Glomerular endothelial cell (primary cell): ENCODE measurements at places on chromosomes 7 and 10.

GRCh38 chr10:94344522-94345122 lies 18.1 kb downstream of the NOC3L start:
- no peak for DNase-seq

DNA sequence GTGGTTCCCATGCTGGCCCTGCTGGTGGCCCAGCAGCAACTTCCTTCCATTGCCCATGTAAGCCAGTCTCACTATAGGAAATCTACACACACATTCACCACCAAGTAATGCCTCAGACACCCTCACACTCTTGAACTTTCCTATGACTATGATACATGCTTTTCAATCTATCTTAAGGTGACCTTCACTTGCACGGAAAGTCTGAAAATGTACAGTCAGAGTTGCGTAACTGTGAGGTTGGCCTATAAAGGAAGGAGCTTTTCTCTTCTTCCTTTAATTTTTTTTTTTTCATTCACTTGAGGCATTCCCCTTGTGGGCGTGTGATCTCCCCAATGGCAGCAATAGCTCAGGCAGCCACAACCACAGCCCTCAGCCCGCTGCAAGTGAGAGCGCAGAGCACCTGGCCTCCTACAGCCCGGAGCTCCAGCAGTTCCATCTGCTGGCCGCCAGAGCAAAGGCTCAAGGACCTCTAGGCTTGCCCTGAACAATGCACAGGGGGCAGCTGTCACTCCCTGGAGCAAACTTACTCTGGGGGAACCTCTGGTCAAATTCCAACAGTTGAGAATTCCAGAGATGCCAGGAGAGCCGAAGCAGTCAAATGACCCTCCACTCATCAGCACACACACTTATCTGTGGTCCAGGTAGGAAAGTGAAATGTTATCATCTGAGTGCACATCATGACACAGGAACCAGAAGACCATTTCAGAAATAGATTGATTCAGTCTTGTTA lies 123.1 kb upstream of the ADO start:
- no peak for DNase-seq

- no peak for DNase-seq
These were observed 83.4 kb upstream of the PPP1R9A start for GRCh38 chr7:94823947-94824346.

GRCh38 chr7:158399762-158400161 lies 187.9 kb downstream of the PTPRN2 start:
- no peak for DNase-seq

DNA sequence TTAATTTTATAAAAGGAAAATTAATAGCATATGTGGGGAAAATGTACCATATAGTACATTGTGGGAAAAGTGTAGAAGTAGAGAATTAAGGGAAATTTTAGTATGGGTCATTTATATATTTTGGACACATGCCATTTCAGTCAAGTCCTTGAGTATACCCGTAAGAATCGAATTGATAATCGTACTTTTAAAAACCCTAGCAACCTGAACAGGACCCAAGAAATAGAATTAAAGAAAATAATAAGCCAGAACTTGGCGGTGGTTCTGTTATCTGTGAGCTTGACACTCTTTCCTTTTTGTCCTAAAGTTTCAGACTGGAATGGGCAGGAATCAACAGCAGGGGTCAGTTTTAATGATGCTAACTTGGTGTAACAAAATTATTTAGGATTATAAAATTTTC lies 221.0 kb downstream of the CDK14 start:
- no peak for DNase-seq

GRCh38 chr10:72321248-72322029 lies 33.3 kb downstream of the DNAJB12 start:
- no peak for DNase-seq

DNA sequence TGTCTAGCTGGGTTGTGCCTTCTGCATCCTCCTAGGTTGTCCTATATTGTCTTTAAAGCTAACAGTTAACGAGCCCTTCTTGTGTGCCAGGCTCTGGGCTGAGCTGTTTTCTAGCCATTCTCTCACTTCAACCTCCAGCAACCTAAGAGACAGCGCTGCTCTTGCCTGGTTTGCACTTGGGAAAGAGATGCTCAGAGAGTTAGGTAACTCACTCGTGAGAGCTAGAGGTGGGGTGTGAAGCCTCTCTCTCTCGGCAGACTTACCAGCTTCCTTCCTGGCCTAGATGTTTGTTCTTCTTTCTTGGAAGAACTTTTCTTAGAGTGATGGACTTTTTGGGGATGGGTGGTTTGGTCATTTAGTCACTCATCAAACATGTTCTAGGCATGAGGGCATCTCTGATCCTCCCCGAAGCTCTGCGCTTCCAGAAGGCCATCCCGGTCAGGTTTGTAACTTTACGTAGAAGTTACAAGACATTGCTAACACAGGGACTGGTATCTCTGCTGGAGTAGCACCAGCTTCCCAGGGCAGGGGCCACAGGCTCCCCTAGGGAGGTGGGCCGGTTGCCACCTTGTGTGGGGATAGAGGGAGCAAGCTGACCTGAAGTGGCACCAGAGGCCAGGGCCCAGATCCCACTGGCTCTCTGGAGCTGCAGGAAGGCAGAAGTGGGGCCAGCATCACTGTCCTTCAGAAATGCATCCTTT lies 14.3 kb downstream of the TSPAN15 start:
- no peak for DNase-seq

- DNase-seq = no peak
These were observed 101.9 kb upstream of the TNRC18 start for GRCh38 chr7:5525271-5526099.

DNA sequence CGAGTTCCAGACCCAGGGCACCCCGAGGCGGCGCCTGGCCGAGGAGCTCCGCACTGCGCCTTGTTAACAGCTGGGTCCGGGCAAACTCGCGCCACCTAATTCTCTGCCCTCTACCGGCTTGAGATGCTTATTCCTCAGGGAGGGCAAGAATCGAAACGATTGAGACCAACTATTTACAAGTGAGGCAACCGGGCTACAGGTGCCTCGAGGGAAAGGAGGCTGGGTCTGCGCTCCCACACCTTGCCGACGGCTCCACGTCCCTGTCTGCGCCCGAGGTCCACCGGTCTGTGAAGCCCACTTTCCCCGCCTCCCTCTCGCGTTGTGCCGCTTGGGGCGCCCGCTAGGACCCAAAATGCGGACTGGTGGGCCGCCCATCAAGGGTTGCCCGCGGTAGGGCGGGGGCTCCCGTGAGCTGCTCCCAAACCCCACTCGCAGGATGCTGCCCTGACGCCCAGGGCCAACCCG lies 527 bp downstream of the AKR1B1 start:
- DNase-seq = no peak

- peak; percentile 37 for DNase-seq
These were observed 285.8 kb upstream of the CACNA2D1 start for GRCh38 chr7:82729172-82730030.

DNA sequence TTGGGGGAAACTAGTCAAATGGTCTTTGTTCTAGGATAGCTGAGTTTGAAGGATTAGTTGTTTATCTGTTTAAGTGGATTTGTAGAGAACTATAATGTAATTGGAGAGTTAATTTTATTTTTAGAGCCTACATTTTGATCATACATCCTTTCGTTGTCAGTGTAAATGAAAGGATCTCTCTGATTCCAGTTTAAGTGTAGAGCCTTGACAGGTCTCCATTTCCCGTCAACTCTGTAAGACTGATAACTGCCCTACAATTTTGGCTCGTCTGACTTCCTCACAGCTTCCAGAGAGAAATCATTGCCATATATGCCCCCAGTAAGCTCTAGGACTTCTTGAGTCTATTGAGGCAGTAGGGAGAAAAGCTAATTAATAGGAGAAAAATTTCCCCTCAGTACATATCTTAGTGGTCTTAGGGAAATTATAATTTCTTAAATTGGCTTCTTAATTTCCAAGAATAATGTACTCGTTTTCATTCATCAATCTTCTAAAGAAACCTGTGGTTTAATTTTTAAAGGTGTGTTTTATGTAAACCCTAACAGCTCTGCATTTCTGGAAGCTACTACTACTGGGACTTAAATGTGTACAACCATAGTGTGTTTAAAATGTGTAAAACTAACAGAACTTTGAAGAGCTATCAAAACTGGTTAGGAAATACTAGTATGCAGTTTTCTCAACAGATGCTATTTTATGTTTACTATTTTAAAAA lies 3.8 kb downstream of the KMT2E start:
- DNase-seq = no peak

DNA sequence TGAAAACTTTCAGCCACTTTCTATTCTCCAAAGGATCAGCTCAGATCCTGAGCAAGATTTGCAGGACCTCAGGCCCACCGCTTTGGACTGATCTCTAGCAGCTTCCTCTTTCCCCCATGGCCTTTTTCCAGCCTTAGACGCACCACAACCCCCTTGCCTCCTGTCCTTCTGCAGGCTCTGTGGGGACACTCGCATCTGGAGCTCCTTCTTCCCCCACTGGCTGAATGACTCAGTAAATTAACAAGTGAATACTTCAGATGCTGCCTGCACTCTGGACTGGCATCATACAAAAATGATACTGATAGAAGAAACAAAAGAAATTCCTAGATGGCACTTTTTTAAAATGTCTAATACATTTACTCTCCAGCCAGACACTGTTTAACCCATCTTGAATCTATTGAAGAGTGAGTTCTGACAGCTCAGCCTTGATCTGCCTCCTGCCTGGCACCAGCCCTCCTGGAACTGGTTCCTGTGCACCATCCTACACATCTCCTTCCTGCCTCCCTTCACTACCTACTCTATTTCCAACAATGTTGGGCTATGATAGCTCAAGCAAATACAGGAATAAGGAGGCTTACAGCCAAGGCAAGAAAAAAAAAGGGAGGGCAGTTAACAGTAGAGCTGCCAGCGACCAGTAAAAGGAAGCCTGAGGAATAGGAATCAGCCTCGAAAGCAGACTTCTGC lies 3.3 kb downstream of the FRMPD2 start:
- DNase-seq = no peak

- DNase-seq = no peak
These were observed 137.2 kb downstream of the PHTF2 start for GRCh38 chr7:77935652-77936348.

- DNase-seq = no peak
These were observed 550.6 kb downstream of the GLRX3 start for GRCh38 chr10:130686689-130687300.

- no peak for DNase-seq
These were observed 43.6 kb upstream of the CARD11 start for GRCh38 chr7:3087243-3087755.

GRCh38 chr10:99431190-99431760 lies 851 bp upstream of the GOT1 start:
- no peak for DNase-seq

- no peak for DNase-seq
These were observed 1.1 kb upstream of the TFAM start for GRCh38 chr10:58384095-58384494.

- DNase-seq = no peak
These were observed 487.8 kb upstream of the TEX47 start for GRCh38 chr7:89283302-89283701.

GRCh38 chr7:137597856-137598255 lies 248.9 kb downstream of the DGKI start:
- DNase-seq = no peak

DNA sequence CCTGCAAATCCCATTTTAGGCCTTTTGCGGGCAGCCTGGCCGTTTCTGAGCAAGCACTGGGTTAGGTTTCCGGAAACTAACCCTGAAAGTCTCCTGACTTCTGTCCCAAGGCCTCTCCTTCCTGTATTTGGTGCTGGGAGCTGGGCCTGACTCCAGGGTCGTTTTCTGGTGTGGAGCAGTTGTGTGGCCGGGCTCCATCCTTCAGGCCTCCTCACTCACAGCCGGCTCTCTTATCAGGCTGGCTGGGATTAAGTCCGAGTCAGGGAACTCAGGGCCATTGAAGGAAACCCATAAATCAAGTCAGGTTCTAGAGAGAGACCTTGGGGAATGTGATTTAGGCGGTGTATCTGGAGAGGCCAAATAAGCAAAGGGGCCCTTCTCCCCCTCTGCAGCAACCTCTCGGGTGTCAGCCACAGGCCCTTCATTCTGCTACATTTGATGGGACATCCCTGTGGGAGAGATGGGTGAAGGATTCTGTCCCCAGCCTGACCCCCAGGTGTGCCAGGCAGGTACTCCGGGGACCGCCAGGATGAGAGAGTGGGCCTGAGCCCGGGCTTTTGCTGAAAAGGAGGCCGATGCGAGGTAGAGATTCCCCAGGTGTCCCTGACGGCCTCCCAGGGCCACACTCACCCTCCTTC lies 3.3 kb downstream of the GATA3 start:
- DNase-seq = no peak

DNA sequence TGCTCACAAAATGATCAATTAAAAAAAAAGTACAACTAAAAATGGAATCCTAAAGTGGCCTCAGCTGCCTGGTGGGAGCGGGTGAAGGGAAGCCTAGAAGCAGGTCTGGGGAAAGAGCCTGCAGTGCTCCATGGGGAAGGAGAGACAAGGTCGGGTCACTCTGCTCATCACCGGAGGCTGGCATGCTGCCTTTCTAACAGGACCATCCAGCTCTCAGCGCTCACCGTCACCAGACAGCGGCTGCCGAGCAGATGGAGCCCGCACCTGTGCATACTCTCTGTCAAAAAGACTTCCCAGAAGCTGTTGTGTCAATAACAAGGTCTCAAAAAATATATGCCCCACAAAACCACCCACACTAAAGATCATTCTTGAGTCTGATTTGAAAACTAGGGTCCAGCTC lies 112.8 kb downstream of the BAMBI start:
- no peak for DNase-seq

DNA sequence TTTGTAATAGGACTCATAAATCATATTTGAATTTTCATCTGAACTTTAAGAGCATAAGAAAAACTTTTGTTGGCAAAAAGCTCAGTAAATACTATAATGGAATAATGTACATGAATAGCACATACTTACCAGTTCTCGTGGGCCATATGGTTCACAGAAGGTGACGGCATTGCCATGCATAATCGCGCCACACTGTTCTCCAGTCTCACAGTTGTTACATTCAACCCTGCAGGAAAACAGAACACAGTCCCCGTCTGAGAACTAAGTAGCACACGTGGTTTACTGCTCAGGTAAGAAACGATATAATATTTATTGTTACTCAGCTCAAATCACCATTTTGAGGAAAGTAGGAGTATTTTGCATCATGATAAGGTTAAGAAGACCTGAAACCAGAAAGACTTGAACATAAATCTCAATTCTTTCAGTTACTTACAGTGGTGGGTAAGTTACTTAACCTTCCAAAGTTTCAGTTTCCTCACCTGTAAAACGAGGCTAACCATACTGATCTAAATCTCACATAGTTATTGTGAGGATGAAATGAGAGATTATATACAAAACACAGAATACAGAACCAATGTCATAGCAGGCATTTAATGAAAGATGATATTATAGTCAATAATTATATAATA lies 261.4 kb downstream of the RELN start:
- no peak for DNase-seq

GRCh38 chr7:133275446-133276095 lies 22.7 kb downstream of the EXOC4 start:
- no peak for DNase-seq

- DNase-seq = no peak
These were observed 1.2 kb upstream of the AHR start for GRCh38 chr7:17297243-17297642.

DNA sequence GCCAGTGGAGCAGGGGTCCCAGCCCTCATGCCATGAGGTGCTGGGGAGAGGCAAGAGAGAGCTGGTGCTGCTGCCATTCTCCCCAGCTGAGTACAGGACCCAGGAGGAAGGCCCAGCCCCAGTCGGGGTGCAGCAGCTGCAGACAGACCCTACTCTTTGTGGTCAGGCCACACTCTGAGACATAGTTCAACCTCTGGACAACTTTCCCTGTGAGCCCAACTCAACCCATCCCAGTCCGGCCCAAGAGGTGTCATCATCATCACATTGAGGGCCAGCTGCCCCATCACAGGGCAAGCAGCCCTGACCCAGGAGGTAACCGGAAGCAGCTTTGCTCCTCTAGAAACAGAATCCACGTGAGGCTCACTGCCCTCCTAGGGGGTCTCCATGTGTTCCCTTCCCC lies 133.8 kb upstream of the KCNMA1 start:
- no peak for DNase-seq

- no peak for DNase-seq
These were observed 141.7 kb upstream of the SEMA3D start for GRCh38 chr7:85328456-85328998.
